ENCODE measurements at places on chromosomes 7 and 10.

DNA sequence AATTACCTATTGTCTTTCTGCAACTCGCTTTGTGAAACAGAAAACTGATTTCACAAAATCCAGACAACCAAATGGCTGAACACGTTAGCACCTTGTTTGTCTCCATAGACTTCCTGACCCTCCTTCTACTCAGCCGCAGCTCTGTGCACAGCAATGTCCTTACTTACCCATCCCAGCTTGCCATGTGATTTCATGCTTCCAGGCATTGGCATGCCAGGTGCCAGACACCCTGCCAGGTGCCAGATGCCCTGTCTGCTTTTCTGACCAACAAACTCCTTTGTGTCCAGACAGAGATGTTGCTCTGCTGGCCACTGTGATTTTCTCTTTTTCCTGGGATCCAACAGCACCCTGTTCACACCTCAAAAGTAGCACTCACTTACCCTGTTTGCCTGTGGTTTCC, 16.1 kb upstream of the FAM170B start:
- no peak for DNase-seq

GRCh38 chr7:105532709-105533460, 884 bp downstream of the RINT1 start:
- no peak for DNase-seq

DNA sequence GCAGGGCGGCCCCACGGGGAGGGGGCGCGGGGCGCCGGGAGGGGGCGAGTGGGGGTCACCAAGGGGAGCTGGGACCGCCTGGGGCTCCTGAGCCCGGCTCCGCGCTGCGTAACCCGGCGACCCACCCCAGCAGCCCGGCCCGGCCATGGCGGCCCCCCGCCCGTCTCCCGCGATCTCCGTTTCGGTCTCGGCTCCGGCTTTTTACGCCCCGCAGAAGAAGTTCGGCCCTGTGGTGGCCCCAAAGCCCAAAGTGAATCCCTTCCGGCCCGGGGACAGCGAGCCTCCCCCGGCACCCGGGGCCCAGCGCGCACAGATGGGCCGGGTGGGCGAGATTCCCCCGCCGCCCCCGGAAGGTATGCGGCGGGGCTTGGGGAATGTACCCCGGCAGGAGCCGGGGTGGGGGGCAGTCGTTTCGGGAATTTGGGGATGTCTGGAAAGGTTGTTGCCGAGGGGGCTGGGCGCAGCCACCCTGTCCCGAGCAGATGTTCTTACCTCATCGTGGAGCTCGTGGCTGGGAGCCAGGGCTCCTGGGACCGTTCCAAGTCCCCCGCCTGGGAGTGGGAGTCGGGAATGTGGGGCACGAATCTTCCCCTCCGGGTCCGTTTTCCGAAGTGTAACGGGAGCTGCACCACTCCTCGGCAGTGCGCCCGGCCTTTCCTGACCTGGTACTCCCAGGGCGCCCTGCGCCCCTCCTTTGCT, 431 bp downstream of the ZYX start:
- DNase-seq: peak; percentile 90

DNA sequence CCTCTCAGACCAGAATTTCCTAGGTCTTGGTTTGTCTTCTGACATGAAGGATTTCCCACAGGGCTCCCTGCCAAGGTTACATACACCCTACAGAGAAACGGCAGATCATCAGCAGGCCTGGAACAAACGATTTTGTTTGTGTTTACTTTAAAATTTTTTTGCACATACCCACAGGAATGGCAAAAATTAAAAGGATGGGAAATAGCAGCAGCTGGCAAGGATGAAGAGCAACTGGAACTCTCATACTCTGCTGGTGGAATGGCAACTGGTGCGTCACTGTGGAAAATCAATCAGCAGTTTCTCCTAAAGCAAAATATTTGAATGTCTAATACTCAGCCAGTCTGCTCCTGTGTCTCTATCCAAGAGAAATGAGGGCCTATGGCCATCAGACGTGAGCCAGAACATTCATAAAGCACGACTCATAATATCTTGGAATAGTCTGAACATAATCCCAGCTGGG, 6.5 kb downstream of the BAIAP2L1 start:
- no peak for DNase-seq

DNA sequence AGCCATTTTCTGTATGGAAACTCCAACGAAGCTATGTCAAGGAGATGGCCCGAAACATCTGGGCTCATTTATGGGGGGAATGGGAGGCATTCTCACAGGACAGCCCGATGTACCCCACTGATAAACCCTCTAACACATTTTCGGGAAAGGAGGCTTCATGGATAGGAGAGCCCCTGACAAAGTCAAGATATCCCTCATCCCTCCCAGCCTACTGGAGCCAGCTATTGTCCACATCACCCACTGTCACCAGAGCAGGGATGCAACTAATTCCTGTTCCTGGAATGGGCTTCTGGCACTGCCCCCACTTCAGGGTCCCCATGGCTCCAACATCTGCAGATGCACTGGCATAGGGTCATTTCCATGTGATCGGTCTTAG, 98.2 kb upstream of the BMPER start:
- no peak for DNase-seq

- DNase-seq: no peak
Observed at GRCh38 chr7:43138710-43139109, 26.3 kb downstream of the HECW1 start.

DNA sequence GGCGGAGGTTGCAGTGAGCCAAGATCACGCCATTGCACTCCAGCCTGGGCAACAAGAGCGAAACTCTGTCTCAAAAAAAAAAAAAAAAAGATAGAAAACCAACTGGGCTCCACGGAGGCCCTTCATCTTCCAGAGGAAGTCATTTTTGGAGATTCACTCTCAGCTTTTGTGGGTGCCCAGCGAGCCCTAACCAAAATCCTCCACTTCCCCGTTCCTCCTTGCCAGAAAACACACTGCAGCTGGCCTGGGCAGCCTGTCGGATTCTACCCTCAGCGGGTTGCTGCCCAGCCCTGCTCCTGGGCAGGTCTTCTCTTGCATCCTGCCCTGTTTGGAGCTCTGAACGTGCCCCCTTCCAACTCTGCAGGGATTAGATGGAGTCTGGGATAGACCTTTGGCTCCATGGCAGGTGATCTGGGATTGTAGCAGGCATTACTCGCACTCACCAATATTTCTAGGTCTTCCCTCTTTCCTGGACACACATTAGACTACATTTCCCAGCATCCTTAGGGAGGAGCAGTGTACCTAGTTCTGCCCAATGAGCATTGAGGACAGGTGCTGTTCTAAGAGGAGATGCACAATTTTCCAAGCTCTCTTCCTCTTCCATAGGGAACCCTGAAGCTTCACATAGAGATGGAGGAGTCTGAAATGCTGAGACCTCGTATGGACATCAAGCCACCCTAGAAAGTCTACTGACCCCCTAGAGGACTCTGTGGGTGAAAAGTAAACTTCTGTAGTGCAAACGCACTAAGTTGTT, 4.6 kb downstream of the GRID2IP start:
- no peak for DNase-seq

DNA sequence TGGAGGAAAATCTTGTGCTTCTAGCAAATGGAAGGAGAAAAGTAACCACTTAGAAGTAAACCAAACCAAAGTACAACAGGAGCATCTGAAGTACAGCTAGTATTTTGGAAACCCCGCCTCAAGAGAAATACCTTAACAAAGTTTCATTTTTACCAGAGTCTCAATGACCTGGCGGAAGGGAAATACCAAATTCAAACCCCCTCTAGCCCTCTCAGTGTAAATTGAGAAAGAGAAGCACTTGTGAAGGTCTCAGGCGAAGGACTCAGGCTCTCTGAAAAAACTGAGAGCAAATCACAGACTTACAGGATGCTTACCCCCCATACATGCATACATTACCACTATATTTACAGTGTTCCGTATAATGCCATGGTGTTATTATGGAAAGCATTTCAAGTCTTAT, 70.1 kb downstream of the ZPBP start:
- DNase-seq: no peak

- DNase-seq: peak; percentile 22
Observed at GRCh38 chr7:32896564-32897347, 5.2 kb upstream of the KBTBD2 start.

DNA sequence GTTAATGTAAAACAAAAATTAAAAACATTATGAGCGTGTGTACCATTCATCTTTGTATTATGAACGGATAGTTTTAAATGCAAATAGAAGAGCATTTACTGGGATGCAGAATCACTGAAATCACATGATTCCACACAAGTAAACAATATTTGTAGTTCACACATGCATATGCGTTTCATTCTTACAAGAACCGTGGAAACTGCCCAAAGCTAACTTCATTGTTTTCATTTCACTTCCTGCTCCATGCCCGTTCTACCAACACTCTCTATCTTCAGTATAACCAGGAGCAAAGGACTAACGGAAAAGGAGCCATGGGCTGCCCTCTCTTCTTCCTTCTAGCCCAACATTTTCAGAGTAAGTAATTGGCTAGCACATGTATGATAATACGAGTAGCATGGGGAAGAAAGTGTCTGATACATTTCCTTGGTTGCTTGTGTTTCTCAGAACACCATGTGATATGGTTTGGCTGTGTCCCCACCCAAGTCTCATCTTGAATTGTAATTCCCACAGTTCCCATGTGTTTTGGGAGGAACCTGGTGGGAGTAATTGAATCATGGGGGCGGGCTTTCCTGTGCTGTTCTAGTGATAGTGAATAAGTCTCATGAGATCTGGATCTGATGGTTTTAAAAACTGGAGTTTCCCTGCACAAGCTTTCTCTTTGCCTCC, 38.8 kb downstream of the ZNF783 start:
- no peak for DNase-seq

DNA sequence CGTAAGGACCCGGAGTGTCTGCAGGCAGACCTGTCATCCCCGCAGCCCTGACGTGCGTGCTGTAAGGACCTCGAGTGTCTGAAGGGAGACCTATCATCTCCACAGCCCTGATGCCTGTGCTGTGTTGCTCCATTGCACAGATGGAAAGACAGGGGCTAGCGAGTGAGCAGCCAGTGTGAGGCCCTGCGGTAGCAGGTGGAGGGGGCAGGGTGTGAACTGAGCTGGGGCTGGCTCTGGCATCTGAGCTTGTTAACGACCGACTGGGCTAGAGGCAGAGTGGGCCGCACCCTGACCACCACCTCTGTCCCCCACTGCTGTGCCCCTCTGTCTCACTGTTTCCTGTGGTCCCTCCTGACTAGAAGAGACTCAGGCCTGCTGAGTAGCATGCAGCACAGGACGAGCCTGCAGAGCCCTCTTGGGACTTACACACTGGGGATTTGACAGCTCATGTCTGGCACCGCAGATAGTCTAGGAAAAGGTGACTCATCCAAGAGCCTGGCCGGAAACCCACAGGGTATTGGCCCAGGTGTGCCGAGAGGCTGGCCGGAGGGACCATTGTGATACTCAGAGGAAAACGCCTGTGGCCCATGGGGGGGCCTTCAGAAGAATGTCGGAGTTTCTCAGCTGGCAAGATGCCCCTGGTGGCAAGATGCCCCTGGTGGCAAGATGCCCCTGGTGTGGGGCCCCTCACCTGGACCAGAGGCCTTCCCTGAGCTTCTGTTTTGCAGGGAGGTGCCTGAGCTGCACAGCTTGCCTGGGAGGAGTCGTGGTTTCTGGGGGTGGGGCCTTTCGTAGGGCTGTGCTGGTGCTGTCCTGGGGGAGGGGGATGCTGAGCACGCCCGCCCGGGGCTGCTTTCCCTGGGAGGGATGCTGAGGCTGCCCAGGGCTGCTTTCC, 34.3 kb downstream of the INPP5A start:
- no peak for DNase-seq

GRCh38 chr10:83538047-83538446, 601.3 kb upstream of the GHITM start:
- no peak for DNase-seq

DNA sequence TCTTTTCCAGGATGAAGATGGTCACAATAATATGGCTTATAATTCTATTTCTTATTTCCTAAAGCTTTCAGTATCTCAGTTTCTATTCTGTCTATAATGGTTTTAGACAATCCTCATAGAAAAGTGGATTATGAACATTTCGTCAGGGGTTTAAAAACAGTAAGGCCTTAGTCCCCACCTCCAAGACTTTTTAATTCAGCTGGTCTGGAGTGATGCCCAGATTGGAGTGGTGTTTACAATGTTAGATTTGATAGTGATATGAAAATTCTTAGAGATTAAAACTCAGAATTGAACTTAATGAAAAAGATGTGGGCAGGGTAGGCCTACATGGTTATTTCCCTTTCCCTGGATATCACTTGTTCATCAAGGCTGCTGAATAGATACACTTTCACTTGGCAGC, 1238.3 kb downstream of the SORCS3 start:
- DNase-seq: peak; percentile 71

DNA sequence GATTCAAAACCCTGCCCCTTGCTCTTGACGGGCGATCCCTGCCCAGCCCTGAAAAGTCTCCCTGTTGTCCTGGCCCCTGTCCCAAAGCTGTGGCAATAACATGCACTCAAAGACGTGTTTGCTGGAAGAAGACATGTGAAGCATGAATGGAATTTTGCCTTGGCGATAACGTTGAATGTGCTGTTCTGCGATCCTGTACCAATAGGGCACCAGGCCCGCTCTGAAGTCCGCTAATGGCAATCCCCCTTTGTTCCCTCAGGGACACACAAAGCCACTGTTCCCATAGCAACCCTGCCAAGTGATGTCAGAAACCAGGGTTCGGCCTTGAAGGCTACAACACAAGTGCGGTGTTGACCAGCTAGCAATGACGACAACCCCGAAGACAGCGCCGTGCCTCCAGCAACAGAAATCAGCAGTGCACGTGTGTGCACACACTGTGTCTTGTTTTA, 284.6 kb downstream of the KLF6 start:
- DNase-seq: peak; percentile 92

GRCh38 chr10:8731121-8732095, 676.9 kb downstream of the GATA3 start:
- DNase-seq: no peak

DNA sequence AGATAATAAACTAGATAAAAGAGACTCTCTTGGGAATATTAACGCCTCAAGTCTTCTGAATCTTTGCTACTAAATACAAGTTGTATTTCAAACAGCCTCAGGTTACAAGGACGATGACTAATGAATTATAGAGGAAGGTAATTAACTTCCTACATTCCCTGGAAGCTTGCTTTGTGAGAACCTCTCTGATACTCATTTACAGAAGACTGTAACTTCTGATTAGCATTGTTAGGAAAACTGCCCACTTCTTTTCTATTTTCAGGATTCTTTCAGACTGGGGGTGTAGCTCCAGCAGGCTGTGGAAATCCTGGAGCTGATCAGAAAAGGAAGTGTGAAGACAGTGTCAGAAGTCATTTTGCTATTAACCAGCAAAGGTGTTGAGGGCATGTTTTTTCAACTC, 316.7 kb upstream of the NPSR1 start:
- DNase-seq: no peak

DNA sequence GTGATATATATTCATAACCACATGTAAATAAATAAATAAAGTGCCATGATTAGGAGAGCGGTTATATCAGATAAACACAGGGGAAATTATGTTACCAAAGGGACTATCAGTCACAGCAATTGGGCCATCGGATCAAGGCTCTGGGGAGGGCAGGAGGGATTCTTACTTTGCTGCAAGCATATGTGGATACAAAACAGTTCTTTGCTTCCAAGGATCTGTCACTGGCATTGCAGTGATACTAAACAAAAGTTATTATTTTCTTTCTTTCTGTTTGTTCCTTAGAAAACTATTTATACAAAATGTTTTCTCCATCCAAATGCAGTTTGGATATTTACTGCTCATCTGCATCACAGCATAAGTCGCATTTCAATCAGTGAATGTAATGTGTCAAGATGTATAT, 188.4 kb upstream of the MGMT start:
- peak; percentile 64 for DNase-seq

Measured in lung (tissue), 17 donors.